ENCODE measurements at places on chromosomes 2 and 18.
A peak's percentile ranks its signal among the peaks of the same experiment; 100 is the strongest.

DNA sequence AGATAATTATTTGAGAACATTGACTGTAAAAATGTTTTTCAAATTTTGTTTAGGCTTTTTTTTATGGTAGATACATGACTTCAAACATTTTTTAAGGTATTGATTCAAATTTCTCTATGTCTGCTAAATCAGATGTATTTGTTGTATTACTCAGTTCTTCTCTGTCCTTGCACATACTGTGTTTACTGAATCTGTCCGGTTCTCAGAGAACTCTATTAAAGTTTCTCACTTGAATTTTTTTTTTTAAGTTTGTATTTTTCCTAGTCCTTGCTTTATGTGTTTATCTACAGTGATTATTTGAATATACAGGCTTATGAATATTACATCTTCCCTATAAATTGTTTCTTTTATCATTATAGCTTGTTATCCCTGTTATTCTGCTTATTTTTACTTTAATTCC lies 5.3 kb downstream of the SEPTIN2 start:
- no peak for DNase-seq

- no peak for DNase-seq
Observed at GRCh38 chr2:57880967-57881366, 165.6 kb upstream of the VRK2 start.

GRCh38 chr2:101766337-101766736 lies 68.8 kb downstream of the MAP4K4 start:
- DNase-seq, result no peak

GRCh38 chr2:171482877-171483276 lies 39.4 kb upstream of the CYBRD1 start:
- no peak for DNase-seq

DNA sequence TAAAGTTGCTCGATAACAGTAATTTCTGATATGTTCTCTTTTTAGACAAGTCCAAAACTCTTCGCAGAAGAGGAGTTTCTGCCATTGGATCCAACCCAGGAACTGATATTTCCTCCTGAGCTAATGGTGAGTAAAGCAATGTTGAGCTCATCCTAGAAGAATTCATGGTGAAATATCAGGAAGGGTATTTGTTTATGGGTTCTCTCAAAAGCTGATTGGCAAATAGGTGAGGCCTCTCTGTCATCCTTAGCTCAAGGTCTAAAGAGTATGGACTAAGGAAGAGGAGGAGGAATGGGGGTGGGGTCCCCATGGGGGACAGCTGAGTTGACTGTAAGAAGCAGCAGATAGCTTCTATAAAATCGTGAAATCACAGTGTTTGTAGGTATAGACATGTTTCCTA lies 18.2 kb downstream of the AOX1 start:
- no peak for DNase-seq

DNA sequence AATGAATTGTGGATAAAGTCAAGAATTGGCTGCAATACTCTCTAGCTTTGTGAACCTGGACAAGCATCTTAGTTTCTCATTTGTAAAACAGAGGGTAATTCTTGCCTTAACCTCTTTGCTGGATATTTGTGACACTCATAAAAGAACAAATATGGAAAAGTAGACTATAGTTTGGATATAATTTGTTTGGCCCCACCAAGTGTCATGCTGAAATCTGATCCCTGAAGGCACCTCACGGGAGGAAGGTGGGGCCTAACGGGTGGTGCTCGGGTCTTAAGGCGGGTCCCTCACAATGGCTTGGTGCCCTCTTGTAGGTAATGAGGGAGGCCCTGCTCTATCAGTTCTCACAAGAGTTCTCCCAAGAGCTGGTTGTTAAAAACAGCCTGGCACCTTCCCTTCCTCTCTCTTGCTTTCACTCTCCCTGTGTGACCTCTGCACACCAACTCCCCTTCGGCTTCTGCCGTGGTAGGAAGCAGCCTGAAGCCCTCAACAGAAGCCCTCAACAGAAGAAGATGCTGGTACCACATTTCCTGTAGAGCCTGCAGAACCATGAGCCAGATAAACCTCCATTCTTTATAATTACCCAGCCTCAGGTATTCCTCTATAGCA lies 37.4 kb downstream of the ARL4C start:
- no peak for DNase-seq

- DNase-seq, result no peak
Observed at GRCh38 chr2:204313256-204313655, 232.0 kb upstream of the PARD3B start.

DNA sequence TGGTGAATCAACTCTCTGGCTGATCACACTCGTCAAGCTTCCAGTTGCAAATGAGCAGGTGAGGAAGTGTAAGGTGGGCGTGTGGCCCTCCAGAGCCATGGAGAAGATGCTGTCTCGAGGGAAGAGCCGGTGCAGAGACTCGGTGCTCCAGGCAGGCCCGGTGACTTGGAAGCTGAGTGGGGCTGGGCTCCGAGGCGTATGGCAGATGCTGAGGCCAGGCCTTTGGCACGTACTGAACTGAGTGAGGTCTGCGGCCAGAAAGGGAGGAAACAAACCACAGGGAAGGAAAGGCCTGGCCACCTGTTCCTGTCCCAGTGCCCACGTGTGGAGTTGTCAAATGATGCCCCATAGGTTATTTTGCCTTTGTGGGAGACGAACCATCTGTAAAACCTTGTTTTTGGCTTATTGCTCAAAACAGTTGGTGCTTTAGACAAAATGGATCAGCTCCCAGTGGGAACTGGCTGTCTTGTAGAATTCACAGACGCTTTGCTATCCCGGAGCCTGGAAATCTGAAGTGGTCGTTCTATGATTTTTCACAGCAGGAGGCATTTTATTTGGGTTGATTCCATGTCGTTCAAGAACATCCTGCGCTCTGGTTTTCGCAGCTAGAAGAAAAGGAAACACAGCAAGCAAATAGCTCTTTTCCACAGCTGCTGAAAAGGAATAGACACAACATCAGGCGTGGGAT lies 117.5 kb upstream of the TMEM18 start:
- DNase-seq, result no peak

- no peak for DNase-seq
Observed at GRCh38 chr2:204434660-204435462, 110.4 kb upstream of the PARD3B start.

DNA sequence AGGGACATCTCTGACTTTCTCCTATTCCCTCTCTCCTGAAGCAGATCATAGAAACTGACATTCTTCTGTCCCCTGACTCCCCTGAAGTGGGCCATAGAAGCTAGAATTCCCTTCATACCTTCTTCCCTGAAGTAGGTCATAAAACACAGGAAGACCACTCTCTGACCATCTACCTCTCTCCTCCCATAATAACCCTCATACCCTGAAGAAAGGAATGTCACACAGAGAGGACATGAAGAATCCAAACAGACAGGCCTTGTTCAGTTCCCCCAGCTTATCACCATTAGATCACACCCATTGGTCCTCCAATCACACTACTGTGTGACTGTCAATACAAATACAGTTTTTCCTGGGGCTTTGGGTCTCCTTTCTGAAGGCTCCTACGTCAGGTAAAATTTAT lies 347.1 kb downstream of the DLGAP1 start:
- DNase-seq, result no peak

DNA sequence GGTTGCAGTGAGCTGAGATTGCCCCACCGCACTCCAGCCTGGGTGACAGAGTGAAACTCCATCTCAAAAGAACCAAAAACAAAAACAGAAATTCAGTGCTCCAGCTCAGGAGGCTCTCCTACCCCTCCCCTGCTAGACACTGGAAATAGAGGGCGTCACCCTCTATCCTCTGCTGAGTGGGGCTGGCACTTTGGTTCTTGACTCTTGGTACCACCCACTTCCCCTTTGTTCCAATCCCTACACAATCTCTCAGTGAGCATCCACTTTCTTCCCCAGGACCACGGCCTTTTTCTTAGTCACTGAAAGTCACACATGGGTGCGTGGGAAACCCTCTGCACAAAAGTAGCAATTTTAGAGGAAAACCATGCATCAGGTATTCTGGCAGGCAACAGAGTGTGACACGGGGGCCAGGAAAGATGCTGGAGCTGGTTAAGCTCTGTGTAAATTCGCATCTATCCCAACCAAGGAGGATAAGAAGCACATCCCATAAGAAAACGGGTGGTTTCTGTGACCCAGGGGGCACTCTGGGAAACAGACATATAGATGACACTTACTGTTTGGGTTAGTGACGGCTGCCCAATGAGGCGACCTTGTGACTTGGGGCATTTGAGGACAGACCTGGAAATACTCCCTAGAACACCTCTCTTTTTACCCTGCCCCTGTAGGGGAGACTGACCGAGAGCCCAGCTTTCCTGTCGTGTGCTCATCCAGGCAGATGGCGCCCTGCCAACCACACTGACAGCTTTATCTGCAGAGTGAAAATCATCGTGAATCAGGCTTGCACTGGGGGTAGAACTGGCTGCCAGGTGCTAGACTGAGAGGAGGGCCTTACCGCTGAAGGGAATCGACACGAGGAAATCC lies 7.7 kb downstream of the HJURP start:
- no peak for DNase-seq

DNA sequence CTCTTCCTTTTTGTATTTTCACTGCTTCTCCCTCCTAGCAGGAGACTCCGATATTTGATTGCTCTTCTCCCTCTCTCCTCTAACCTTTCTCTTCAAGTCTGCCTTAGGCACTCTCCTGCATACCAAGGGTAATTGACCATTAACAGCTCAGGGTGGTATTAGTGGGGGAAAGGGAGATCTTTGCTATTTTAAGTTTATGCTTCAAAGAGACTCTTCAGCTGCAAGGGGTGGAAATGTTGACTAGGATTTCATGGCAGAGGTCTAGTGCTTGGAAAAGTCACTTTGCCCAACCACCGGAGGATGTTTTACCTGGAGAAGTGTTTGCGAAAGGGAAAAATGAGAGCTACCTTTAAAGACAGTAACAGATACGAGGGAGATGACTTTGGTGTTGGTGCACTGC lies 453.7 kb downstream of the SLC4A3 start:
- no peak for DNase-seq

DNA sequence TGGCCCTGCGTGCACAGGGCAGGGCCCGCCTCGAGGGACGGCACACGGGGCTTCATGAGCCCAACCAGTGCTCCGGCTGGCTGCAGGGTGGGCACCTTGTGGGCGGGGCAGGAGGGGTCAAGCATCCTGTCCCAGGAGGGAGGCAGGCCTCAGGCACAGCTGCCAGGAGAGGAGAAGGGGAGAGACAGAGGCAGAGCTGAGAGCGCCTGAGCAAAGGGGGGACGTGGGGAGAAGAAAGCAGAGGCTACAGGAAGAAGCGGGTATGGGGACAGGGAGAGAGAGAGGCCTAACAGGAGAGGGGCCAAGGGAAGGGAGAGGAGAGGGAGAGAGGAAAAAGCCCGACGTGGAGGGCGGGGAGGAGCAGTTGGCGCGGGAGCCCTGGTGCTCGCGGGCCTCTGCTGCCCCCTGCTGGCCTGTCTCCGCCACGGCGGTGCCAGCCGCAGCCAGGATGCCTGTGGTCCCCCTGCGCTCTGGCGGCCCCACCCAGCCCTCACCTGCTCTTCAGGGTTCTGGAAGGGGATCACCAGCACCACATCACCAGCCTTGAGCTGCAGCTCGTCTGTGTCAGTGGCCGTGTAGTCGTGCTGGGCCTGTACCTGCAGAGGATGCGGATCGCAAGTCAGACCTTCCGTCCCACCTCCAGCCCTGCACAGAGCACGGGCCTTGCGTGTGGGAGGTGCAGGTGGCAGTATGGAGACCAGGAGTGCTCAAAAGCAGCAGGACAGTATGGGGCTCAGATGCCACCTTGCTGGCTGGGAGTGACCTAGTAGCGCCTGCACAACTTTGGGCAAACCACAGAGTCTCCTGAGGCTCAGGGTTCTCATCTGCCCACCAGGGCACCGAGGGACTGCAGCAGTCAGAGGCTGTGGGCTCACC lies 56.8 kb downstream of the BIN1 start:
- DNase-seq, result peak; percentile 55

- no peak for DNase-seq
Observed at GRCh38 chr2:85163675-85164074, 30.5 kb downstream of the TCF7L1 start.

DNA sequence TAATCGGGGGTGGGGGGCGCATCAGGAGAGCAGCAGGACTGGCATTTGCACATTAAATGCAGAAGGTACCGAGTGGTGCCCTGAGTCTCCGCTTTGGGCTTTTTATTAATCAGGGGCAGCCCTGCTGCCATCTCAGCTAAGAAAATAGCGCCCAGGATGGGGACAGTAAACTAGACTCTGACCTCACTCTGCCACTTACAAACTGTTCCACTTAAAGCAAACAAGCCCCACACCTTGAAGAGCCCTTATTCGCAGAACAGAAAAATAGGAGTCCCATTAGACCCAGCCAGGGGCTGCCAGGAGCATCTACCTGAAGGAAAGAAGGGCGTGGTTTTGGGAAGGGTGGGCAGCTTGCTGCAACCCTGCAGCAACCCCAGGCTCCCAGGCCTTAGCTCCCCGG lies 165.3 kb downstream of the TNS1 start:
- DNase-seq, result no peak

DNA sequence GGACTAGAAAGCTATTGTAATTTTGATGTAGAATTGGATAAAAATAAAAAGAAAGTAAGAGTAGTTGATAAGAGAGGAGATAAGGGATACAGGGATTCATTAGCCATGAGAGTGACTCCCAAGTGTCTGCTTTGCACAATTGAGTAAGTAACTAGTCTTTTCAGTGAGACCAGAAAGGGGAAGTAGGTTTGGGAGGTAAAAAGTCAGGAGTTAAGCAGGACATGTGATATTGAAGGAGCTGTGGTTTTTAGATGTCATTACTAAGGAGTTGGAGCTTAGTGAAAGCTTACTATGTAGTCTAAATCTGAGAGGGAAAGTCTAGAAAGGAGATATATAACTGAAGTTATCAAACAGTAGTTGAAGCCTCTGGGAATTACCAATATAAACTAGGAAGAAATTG lies 93.4 kb downstream of the SLC5A7 start:
- no peak for DNase-seq

DNA sequence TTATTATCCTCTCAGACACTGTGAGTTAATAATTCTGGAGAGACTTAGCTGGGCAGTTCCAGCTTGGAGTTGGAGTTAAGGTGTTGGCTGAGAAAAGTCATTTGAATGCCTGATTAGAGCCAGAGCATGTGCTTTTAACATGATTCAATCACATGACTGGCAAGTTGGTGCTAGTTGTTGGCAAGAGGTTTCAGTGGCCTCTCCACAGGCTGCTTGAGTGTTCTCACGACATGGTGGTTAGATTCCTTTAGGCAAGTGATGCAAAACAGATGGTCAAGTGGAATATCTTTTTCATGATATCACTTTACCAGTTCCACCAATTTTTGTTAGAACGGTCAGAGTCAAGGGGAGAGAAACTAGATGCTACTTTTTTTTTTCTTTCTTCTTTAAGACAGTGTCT lies 262.7 kb upstream of the FN1 start:
- DNase-seq, result no peak

DNA sequence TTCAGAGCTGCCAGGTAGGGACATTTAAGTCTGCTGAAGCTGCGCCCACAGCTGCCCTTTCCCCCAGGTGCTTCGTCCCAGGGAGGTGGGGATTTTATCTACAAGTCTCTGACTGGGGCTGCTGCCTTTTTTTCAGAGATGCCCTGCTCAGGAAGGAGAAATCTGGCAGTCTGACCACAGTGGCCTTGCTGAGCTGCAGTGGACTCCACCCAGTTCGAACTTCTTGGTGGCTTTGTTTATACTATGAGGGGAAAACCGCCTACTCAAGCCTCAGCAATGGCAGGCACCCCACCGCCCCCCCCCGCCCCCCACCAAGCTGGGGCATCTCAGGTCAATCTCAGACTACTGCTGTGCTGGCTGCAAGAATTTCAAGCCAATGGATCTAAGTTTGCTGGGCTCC lies 458.1 kb upstream of the RAB12 start:
- no peak for DNase-seq

- no peak for DNase-seq
Observed at GRCh38 chr18:46320928-46321711, 216.9 kb downstream of the HAUS1 start.

GRCh38 chr2:240576036-240576435 lies 7.8 kb downstream of the RNPEPL1 start:
- DNase-seq, result no peak

Measured in GM06990 (cell line).